ENCODE measurements at places on chromosomes 7 and 10.

GRCh38 chr7:148290538-148290937 lies 300.0 kb upstream of the C7orf33 start:
- DNase-seq = no peak

- DNase-seq = no peak
These were observed 36.1 kb upstream of the BET1 start for GRCh38 chr7:94040254-94040653.

- no peak for DNase-seq
These were observed 60.7 kb downstream of the LHPP start for GRCh38 chr10:124522131-124522932.

DNA sequence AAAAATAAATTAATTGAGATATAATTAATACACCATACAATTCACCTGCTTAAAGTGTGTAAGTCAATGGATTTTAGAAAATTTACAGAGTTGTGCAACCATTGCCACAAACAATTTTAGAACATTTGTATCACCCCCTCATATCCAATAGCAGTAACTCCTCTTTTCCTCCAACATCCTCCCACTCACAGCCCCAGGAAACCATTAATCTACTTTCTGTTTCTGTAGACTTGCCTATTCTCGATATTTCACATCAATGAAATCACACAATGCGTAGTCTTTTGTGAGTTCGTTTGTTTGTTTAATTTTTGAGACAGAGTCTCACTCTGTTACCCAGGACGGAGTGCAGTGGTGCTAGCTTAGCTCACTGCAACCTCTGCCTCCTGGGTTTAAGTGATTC lies 13.7 kb upstream of the HERC4 start:
- DNase-seq = no peak

DNA sequence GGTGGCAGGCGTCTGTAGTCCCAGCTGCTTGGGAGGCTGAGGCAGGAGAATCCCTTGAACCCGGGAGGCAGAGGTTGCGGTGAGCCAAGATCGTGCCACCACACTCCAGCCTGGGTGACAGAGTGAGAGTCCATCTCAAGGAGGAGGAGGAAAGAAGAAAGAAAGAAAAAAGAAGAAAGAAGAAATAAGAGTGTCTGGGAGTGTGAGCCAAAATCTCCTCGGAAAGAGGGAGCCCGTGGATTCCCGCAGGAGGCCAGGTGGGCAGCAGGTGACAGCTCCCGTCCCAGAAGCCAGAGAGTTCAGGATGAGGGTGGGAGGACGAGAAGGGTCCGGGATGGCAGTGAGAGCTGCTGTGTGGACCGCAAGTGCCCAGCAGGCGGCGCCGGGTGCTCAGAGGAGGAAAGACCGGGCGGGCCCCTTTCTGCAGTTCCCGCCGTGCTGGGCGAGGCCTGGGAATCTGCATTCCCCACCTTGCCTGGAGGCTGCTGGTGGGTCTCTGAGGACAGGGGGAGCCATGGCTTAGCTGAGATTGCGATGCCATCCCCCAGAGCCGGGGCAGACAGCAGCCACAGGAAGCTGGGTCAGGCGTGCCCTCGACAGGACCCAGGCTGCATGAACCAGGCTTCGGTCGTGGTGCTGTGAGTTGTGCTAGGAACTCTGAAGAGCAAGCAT lies 17.1 kb upstream of the AMZ1 start:
- peak; percentile 68 for DNase-seq

DNA sequence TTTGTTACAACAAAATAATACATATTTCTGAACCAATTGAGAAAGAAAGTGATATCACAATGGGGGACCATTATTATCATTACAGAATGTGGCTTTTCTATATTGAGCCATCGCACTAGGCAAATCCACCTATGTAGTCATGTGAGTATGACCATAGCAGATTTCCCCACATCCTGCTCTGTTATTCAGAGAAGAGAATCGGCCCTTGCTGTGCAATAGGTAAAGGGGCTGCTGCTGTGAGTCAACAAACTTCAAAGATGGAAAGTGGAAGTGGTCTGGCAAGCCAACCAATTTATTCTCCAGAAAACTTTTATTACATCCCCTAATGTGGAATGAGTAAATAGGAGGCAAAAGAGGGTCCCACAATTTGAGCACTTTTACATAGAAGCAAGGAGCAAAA lies 573.4 kb downstream of the ETV1 start:
- DNase-seq = no peak

All from left ventricle myocardium inferior (tissue), 1 donor.